Cortex of kidney (tissue), 1 donor: ENCODE measurements at places on chromosomes 13 and 19.

DNA sequence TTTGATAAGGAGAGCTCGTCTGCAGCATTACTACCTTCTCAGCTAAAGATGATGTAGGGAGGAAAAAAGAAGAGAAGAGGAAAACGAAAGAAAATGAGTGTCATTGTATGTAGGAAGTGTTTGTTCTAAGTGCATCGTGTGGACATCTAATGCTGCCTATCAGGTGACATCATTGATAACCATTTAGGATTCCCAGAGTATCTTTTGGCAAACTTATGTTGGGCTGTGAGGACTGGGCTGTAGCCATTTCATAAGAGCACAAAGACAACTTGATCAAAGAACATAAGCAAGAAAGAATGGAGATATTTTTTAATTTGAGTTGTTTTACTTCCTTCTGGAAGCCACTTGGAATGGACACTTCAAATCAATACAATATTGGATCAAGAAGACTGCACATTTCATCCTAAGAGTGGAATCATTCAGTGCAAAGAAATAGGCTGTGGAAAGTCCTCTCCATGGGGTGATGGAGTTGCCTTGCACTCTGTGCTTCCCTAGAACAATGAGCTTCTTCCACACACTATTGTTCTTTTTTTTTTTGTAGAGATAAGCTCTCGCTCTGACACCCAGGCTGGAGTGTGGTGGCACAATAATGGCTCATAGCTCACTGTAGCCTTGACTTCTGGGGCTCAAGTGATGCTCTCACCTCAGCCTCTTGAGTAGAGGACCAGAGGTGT, 52.4 kb upstream of the UBL3 start:
- no peak for DNase-seq

DNA sequence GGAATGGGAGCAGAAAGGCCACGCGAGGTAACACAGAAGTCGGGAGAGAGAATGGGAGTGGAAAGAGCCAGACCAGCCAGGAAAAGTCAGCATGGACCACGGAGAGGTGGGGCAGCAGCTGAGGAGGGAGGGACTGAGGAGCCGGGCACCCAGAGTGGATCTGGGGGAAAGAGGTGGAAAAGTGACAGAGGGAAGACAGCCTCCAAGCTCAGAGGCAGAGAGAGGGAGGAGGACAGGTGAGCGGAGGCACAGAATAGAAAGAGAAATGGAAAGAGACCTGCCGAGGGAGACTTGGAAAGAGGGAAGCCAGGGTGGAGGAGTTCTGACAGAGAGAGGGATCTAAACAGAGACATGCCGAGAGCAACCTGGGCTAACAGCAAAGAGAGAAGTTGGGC, 1.6 kb downstream of the GRIK5 start:
- no peak for DNase-seq

- no peak for DNase-seq
These were observed 4.2 kb downstream of the ATP8B3 start for GRCh38 chr19:1807695-1808394.

DNA sequence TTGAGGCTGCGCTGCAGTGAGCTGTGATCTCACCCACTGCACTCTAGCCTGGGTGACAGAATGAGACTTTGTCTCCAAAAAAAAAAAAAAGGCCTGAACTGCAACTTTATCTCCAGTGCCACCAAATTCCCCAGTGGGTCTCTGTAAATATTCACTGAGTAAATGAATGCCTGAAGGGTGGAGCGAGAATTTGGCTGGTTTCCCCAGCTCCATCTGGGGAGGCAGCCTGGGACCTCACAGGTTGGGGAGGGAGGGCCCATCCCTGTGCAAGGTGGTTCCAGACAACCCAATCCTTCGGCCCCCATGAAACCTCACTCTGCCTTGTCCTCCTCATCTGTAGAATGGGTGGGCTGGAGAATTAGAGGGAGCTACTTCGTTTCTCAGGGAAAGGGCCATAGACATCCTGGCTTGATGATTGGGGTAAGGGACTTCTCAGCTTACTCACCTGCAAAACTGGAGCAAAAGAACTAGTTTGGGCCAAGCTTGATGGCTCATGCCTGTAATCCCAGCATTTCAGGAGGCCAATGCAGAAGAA, 4.2 kb upstream of the PKN1 start:
- DNase-seq, result no peak

GRCh38 chr13:26600343-26600742, 42.9 kb downstream of the WASF3 start:
- no peak for DNase-seq

- DNase-seq, result no peak
These were observed 4.8 kb downstream of the PNKP start for GRCh38 chr19:49862391-49863253.

- no peak for DNase-seq
These were observed 13.0 kb upstream of the SIGLEC11 start for GRCh38 chr19:49973987-49974386.

- DNase-seq, result no peak
These were observed 3.3 kb upstream of the ATP1A3 start for GRCh38 chr19:41997121-41997850.

GRCh38 chr13:102945886-102946285, 100.1 kb downstream of the ERCC5 start:
- no peak for DNase-seq

- DNase-seq, result no peak
These were observed 185.3 kb upstream of the ARGLU1 start for GRCh38 chr13:106753251-106753650.

DNA sequence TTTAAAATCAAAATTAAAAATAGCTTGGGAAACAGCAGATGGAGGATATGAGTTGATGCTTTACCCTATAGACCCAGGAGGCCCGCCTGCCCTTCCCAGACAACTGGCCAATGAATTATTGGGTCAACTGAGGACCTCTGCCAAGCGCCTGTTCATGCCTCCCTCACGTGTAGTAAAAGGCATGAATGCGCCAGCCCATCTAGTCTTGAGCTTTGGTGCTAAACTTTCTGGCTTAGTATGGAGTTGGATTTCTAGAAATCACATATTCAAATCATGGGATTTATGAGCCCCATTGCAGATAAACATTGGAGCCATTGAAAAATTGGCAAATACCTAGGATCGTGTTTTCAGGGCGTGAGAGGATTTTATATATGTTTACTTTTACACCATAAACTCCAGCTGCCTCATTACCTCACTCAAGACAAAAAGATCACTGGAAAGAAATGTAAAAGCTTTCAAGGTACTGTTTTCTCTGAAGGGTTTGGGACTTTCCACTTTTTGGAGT, 47.1 kb downstream of the COL4A2 start:
- DNase-seq, result no peak

DNA sequence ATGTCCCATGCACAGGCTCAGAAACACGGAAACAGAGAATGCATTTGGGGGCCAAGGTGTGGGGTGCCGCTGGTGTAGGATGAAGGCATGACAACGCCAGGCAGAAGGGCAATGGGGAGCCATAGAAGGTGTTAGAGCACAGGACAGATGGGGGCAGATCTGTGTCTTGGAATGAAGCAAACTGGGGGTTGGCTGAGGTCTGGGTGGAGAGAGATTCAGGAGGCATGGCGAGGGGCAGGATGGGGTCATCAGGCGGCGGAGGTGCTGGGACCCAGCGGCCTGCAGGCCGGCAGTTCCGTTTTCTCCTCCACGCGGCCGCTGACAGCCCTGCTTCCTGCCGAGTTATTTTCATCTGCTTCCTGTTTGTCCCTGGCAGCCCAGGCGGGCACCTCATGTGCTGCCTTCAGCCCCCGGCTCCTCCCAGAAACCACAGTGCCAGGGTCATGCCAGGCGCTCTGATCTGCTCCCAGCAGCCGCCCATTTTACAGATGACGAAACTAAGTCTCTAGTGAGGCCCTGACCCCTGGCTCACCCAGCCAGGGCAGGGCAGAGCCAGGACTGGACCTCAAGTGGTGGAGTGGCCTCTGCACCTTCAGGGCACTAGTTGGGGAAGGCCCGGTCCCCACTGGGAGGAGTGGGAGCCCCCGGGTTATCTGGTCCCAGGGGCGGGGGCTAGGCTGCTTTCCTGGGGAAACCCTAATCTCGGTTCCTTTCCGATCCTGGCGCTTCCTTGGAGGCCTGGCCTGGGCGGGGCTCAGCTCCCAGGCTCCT, 2.2 kb downstream of the ARHGAP45 start:
- DNase-seq, result no peak

- no peak for DNase-seq
These were observed 50.1 kb upstream of the MYCBP2 start for GRCh38 chr13:77377016-77377415.

DNA sequence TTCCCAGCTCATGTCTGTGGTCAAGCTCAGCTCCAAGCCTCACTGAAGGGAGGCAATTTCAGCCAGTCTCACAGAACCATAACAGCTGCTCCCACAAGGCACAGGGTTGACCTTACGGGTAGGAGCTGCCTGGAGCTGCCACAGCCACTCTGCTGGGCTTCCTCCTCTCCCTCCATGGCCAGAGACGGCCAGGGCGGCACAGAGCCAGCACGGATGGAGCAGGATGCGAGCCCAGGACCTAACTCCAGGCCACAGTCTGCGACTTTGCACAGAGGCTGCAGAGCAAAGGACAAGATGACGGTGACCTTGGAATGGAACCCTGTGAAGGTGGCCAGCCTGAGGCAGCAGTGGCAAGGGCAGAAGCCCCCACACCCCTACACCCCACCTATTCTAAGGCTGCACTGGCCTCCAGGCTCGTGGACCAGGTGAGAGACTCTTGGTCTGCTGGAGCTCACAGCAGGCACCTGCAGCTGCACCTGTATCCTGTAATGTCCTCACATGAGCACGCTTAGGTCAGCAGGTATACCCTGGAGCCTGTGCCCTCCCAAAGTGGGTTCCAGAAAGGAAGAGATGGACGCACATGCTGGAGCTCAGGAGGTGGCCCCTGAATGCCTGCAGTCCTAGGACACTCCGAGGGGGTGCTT, 29.6 kb downstream of the ADPRHL1 start:
- no peak for DNase-seq

- peak; percentile 99 for DNase-seq
These were observed at the start of gene SERTAD3 for GRCh38 chr19:40444000-40444824. Gene SERTAD3 (minus strand): TSS chr19:40444335. CDS start chr19:40442080, 2,255 bp downstream.

GRCh38 chr13:40969169-40969901, 49.8 kb downstream of the ELF1 start:
- no peak for DNase-seq
